ENCODE measurements at places on chromosomes 3 and 15.

DNA sequence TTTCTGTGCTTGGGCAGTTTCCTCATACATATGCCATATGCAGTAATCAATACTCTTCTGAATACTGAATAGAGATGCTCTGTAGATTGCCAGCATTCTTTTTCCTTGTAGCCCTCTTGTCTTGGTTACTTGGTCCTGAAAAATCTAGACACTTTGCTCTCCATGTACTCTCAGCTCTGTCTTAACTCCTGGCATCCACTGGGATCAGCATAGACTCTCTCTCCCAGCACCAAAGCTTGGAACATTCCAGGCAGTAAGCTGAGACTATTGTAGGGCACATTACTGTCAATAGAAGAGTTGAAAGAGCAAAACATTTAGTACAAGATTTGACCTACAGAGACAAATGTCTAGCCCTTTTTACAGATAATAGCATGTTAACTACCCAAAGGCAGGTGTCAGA is 1100.3 kb downstream of the TBL1XR1 start:
- DNase-seq = no peak

DNA sequence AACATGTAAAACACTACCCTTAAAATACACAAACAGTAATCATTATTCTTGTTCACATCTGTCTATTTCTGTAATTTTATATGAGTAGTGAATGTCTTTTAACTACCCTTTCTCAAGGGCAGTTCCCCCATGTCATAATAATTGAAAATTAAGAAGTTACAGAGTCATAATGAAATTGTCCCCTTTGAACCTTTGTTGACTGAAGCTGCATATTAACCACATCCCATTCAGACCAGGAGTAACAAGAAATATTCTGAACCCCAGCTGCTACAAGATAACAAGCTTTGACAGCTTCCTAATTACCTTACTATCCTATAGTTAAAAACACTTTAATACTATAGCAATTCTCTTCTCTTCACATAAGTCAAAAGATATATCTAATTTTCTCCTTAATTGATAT is 635.9 kb upstream of the SUCLG2 start:
- DNase-seq = no peak

GRCh38 chr15:34470091-34470490 is 32.5 kb upstream of the GOLGA8A start:
- DNase-seq = no peak

DNA sequence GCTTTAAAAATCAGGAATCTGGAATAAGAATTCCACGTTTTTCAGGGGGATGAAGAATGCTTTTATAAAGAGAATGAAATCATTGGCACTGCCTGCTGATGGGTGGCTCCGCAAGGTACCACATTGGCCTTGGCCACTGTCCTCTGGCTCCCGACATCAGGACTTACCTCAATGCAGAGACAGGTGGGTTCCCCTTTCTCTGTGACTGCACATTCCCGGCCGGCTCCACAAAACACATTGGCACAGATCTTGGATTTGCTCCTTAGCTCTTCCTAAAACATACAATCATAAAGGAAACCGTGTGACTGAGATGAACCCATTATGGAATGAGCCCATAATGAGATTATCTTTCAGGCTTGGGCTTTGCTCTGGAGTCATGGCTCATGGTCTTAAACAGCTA is 35.0 kb downstream of the FSTL1 start:
- no peak for DNase-seq

GRCh38 chr3:71045917-71046282 is 537.6 kb downstream of the FOXP1 start:
- DNase-seq = no peak

DNA sequence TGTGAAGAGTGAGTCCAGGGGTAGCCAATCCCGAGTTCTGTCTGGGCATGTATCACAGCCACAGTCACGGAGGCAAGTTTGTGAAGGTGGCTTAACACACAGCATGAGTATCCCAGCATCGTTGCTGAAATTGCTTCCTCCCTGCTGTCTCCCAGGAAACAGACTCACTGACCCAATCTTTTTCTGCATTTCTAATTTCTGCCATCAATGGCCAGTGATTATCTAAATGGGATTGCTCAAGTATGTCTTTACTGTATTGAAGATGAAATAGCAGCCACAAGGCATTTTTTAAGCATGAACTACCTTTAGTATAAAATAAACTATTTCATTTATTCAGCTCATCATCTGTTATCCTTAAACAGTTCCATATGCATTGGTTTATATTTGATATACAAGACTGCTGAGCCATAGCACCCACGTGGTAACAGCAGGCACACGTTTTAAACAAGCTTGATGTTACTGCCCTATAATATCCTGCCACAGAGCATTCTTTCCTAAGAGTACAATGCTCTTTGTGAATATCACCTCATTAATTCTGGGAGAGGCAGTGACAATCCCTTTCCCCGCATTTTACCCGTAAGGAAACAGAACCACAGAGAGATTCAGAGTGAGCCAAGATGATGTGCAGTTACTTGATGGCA is 276.6 kb upstream of the THBS1 start:
- DNase-seq = no peak

- DNase-seq = no peak
Measured at GRCh38 chr3:64552160-64552559, 135.6 kb downstream of the ADAMTS9 start.

GRCh38 chr15:65940618-65940909 is 71.3 kb downstream of the RAB11A start:
- no peak for DNase-seq

- DNase-seq = no peak
Measured at GRCh38 chr3:42515391-42515916, 13.0 kb downstream of the VIPR1 start.

DNA sequence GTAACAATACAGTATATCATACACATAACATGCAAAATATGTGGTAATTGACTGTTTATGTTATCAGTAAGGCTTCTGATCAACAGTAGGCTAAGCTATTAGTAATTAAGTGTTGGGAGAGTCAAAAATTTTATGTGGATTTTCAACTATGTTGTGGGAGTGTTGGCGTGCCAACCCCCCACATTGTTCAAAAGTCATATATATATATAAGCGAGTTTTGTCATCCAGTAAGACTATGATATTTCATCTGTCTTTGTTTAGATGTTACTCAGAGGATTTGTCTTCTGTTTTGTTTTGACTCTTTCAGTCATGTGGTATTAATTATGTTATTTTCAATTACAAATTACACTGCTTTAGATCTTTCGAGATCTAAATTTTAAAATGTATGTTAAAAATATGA is 51.0 kb upstream of the RAP2B start:
- no peak for DNase-seq

- DNase-seq = no peak
Measured at GRCh38 chr15:66953523-66954229, 111.7 kb upstream of the SMAD3 start.

GRCh38 chr3:53658613-53659193 is 164.3 kb downstream of the CACNA1D start:
- DNase-seq = no peak

DNA sequence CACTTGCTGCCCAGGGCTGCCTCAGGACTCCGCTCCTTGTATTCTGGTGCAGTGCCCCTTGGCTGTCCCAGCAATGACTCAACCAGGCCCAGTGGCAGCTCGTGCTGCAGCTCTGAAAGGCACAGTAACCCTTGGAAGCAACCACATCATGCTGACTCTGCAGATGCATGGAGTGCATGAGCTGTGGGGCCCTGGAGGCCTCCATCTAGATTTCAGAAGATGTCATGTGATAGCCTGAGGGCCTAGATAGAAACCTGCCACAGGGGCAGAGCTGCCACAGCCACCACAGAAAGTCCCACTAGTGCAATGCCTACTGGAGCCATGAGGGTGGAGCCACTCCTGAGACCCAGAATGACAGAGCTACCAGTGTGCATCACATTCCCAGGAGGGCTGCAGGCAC is 117.1 kb upstream of the SMAD3 start:
- DNase-seq = peak; percentile 42

GRCh38 chr3:45861043-45861719 is 19.3 kb upstream of the LZTFL1 start:
- DNase-seq = no peak

GRCh38 chr3:125278155-125278554 is 65.6 kb upstream of the SLC12A8 start:
- DNase-seq = no peak

DNA sequence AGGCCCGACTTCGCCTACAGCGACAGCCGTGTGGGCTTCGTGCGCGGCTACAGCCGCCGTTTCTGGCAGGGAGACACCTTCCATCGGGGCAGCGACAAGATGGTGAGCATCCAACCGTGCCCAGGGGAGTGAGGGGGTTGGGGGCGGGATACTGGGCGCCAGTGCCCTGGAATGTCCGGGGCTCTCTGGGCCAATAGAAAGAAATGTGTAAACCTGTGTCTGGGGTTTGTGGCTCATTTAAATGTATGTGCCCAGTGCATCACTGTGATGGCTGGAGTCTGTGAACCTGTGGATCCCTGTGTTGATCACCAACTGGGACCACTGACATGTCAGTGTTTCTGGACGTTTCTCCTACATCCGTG is 423 bp downstream of the CHAC1 start:
- DNase-seq = no peak

DNA sequence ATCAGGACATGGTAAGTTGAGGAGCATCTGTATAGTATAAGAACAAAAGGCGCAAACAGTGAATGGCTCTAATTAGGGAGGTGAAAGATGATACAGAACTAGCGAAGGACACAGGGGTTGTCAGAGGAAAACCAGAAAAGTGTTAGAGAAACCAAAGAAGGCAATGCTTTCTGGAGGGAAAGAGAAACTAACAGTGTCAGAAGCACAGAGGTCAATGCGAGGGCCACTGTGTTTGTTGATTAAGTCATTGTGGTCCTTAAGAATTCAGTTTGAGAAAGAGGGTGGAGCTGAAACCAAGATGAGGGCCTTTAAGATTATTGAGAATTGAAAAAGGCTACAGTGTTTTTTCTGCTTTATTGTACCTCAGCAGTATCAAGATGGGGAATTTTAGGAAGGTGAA is 28.8 kb downstream of the ATG7 start:
- no peak for DNase-seq

DNA sequence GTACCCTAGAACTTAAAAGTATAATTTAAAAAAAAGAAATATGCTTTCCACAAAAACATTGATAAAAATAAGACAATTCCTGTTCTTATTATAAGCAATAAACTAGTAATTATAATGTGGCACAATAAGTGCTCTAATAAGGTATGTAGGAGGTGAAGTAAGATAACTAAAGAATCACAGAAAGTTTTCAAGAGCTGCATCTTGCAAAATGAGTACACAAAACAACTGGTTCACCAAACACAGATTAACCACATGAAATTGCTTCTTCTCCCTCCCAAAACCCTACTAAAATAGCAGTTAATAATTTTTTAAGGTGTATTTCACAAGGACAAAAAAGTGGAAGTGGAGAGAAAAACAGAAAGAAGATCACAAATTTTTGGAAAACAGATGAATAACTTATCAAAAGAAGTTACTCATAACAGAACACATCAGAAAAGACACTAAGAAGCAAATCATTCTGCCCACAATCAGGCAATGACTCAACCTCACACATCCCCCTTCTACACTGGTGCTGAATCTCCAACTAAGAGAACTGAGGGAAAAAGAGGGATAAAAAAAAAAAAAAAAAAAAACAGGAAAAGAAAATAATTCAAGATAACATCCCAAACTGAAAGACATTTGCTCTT is 64.2 kb downstream of the TBC1D5 start:
- DNase-seq = no peak

GRCh38 chr3:190574473-190574872 is 60.6 kb downstream of the IL1RAP start:
- no peak for DNase-seq

DNA sequence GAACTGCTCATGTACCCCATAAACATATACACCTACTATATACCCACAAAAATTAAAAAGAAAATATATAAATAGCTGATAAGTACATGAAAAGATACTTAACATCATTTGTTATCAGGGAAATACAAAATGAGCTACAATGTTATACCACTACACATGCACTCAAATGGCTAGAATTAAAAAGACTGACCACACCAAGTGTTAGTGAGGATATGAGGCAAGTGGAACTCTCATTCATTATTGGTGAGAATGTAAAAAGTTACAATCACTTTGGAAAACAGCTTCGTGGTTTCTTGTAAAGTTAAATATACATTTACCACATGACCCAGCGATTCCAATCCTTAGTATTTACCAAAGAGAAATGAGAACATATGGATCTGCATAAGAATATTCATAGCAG is 26.5 kb downstream of the EOMES start:
- DNase-seq = no peak

GRCh38 chr3:12869035-12869621 is 27.8 kb upstream of the RPL32 start:
- DNase-seq = peak; percentile 15

- DNase-seq = no peak
Measured at GRCh38 chr3:113103588-113103987, 107.8 kb upstream of the BOC start.

DNA sequence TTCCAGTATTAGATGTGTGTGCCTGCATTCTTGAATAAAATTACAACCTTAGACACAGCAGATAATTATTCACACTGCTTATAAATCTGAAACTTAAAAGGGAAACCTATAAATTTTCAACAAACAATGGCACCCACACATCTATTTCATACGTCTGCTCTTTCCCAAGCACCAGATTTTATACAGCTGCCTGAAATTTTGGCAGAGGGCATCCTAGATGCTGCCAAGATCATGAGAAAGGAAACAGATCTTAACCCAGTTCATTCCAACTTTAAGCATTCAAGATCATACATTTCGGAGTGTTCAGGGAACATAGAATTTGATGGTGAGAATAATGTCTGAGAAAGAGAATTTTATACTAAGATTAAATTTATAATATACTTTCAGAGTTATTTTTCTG is 53.1 kb downstream of the CLDN1 start:
- DNase-seq = no peak

GRCh38 chr3:128168836-128169235 is 15.6 kb downstream of the EEFSEC start:
- DNase-seq = no peak

- DNase-seq = no peak
Measured at GRCh38 chr15:69513450-69513960, 60.9 kb downstream of the RPLP1 start.

DNA sequence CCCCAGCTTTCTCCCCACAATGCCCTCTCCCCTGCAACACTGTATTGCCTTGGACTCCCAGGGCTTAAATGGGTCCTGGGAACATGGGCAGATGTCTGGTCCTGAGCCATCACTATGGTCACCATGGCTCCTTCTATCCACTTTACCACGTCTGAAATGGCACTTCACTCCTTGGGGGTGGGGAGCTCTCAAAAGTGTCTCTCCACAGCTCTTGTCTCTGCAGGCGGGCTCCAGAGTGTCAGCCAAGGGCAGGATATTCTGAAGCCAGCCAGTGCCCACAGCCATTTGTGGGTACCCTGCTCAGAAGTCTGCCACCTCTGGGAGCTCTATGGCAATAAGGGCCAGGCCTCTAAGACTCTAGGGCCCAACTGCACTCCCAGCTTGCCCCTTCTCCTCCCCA is 163.9 kb downstream of the PPM1L start:
- DNase-seq = no peak

DNA sequence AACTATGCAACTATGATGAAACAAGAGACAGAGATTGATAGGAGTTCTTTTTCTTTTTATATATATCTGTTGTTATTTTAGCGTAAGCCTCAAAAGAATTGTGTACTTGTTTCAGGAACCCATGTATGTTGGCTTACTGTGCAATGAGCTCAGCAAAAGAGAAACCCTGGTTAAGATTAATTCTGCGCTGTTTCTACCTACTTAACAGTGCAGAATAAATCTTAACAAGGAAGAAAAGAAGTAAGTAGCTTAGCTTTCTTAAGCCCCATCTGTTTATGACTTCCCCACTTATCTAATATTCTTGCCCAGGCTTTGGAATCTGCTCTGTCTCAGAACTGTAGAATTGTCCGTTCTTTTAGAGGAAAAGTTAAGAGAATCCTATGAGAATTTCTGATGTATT is 27.4 kb downstream of the ECT2 start:
- DNase-seq = no peak

Measured in T1000 (cell line).